ENCODE measurements at places on chromosomes 7 and 10.

DNA sequence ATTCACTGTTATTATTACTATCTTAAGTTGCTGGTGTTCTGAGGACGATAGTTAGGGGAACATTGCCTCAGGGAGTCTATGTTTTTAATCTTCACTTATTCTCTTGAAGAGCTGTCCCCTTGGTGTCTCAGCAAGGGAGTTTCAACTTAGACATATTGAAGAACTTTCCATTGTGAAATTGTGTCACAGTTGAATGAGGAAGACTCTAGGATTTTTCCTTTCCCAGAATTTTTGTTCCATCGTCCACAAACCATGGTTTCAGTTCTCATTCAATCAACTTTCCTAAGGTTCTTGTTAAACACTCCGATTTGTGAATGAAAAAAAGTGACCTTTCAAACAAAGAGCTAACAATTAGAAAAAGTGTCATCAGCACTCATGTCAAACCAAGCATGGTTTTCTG lies 128.3 kb downstream of the GATA3 start:
- DNase-seq: no peak

DNA sequence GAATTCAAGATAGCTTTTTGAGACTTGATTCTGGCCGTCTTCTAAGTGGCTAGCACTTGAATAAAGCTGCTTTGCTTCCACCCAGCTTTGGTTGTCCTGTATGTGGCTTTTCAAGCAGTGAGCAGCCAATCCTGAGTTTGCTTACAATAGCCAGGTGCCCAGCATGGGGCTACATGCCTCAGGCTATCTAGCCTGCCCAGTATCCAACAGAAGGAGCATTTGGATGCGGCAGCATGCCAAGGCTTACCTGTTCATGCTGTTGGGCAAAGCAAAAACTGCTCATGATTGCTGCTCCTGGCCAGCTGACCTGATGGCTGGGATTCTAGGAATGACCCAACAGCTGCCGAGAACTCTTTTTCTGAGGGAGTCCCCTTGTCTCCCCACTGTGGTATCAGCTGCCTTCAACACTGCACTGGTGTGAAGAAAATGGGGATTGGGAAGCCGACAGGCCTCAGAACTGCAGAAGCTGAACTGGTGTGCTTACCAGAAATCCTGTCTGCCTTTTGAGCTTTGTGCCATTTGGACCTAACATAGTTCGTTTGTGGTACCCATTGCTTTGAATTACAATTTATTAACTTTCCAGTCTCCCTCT lies 618.9 kb upstream of the IGFBP3 start:
- DNase-seq: no peak

GRCh38 chr7:71261066-71261465 lies 129.1 kb downstream of the GALNT17 start:
- DNase-seq: no peak

DNA sequence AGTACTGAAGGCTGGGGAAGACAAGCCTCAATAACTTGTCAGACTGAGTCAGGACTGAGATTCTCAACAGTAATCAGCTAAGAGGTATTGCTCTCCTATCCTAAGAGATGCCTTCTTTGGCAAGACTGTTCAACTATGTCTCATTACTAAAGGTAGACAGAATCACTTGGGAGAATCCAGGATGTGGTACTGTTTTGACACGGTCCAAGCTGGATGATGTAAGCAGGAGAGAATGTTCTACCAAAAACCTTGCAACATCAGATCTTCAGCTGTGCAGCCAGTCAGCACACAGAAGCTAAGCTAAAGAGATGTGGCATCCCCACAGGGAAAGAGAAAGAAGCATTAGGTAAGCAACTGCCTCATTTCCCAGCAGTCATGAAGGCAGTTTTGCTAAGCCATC lies 391.4 kb downstream of the NRG3 start:
- no peak for DNase-seq

DNA sequence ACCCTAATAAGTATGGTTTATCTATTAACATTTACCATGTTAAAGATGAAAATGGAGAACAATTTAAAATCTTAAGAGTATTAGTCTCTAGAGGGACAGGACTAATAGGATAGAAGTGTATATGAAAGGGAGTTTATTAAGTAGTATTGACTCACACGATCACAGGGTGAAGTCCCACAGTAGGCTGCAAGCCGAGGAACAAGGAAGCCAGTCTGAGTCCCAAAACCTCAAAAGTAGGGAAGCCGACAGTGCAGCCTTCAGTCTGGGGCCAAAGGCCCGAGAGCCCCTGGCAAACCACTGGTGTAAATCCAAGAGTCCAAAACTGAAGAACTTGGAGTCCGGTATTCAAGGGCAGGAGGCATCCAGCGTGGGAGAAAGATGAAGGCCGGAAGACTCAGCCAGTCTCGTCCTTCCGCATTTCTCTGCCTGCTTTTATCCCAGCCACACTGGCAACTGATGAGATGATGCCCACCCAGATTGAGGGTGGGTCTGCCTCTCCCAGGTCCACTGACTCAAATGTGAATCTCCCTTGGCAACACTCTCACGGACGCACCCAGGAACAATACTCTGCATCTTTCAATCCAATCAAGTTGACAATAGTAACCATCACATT lies 140.8 kb upstream of the FAM20C start:
- no peak for DNase-seq

- DNase-seq: no peak
These were observed 158.9 kb upstream of the TMEM106B start for GRCh38 chr7:12052211-12052610.

DNA sequence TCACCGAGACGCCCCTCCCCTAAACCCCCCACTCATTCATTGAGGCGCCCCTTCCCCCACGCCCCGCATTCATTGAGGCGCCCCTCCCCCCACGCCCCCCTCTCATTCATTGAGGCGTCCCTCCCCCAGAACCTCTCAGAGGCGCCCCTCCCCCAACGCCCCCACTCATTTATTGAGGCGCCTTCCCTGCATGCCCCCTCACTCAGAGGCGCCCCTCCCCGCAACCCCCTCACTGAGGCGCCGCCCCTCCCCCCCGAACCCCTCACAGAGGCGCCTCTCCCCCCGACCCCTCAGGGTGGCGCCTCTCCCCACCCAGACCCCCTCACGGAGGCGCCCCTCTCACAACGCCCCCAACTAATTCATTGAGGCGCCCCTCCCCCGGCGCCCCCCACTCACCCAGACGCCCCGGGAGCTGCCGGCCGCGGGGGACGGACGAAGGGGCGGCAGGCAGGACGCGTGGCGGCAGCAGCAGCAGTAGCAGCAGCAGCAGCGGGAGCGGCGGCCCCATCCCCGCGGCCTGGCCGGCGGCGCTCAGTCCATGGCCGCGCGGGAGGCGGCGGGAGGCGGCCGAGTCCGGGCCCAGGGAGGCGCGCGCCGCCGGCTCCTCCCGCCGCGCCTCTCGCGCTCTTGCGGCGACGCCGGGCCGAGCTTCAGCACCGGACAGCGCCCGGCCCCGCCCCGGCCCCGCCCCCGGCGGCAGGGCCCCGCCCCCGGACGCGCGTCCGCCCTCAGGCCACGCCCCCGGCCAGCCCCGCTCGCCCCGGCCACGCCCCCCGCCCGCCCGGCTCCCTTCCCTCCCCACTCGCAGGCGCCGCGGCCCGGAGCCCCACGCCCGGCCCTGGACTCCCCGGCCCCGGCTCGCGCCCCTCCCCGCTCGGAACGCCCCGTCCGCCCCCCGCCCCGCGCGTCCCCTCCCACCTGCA lies at the start of gene PTPRN2:
Gene PTPRN2, minus strand, starts transcription at position 662 of the 923 bp plus-strand sequence.
- peak; percentile 4 for DNase-seq

DNA sequence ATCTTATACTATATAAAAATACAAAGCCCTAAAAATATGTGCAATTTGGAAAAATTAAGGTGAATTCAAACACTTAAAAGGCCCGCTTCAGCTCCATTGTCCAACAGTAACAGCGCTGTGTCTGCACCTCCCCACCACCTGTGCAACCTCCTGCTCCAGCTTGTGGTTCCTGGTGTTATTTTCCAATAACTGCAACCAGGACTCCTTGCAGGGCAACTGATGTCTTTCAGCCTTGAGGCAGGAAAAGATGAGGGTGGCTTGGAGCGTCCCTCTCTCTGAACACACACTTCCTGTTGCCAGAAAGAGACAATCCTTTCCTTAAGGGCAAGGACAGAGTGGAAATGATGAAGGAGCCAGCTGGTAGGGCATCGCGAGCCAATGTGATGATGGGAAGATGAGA lies 336.0 kb downstream of the GLRX3 start:
- no peak for DNase-seq

DNA sequence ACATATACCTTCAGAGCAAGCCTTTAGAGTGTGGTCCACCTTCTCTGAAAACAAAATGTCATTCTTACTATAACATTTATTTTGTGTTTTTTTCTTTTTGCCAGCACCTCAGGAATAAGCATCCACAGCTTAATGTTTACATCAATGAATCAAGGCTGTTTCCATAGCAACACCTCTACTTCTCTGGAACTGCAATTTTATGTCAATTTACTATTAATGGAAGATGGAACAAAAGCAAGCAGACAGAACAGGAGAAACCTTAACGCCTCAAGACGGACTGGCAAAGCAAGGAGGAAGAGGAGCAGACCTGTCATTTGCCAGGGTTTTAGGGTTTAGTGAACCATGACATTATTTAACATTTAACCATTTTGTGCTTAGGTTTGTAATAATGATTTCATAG lies 63.1 kb downstream of the PRR15 start:
- DNase-seq: no peak

- no peak for DNase-seq
These were observed 53.6 kb upstream of the CHCHD3 start for GRCh38 chr7:133135451-133135850.

DNA sequence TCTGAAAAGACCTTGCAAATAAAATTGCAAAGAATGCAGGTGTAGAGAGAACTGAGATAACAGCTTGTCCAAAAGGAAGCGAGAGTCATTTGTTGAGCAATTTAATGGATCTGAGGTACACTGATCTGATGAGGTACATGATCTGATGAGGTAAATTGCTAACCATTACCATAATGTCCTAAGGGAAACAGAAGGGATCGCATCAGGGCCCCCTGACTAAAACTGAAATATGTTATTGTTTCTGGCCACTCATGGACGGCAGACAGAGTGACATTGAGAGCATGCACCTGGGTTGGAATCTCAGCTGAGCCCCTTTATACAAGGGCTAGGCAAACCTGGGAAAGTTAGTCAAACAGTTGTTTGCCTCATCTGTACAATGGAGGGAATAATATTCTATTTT lies 15.8 kb upstream of the PAPSS2 start:
- DNase-seq: no peak

DNA sequence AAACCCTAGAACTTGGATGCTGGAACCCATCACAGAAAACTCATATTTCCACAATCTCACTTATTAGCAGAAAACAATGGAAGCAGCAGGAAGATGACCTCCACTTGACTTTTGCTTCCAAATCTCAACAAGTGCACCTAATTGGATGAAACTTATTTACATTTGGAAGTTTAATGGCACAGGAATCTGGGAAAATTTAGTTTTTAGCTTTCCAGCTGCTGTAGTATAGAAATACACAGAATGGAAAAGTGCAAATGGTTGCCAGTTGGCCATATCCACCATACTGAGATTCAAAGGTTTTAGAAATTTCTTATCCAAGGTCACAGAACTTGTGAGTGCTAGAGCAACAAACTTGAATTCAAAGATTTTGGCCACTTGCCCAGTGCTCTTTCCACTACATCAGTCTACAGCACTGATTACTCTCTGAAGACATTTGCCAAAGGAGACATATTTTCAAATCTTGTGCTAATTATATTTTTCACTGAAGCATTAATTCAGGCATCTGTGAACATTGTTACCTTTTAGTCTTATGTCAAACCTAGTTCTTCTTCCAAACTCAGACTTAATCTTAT lies 9.3 kb upstream of the AHR start:
- DNase-seq: no peak

- DNase-seq: no peak
These were observed 260.9 kb downstream of the SDK1 start for GRCh38 chr7:3561932-3562331.

GRCh38 chr7:107147464-107148393 lies 21.1 kb upstream of the HBP1 start:
- no peak for DNase-seq

- no peak for DNase-seq
These were observed 162.1 kb downstream of the TSPAN12 start for GRCh38 chr7:120695848-120696247.

All from AG04450 (cell line).